ENCODE measurements at places on chromosomes 16 and 17.

- no peak for DNase-seq
These were observed 297.5 kb upstream of the XYLT1 start for GRCh38 chr16:17768257-17768656.

DNA sequence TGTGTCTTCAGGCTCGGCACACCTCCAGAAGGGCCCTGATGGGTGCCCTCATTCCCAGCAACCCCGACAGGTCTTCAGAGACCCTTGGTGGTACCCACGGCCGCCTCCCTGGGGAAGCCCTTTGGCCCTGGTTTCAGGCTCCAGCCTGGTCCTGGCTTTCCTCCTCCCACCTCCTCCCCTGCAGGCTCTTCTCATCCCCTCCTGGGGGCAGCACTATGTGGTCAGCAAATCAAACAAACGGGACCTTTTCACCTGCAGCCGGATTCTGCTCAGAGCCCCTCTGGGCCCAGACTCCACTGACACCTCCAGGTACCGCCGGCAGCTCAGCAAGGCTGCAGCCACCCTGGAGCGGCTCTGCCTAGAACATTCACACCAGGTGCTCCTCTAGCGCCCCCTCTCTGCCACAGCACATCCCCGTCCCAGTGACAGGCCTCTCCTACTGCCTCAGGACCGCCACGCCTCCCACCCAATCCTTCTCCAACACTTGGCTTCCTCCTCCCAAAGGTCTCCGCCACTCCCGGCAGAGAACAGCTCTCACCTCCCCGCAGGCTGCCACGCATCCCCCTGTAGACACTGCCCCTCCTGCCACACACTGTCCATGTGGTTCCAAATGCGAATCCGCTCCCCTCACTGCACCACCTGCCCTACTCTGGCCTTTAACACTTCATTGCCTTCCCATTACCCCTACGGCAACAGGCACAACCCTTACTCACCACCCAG lies 12.0 kb downstream of the CORO7 start:
- DNase-seq, result no peak

- DNase-seq, result no peak
These were observed 8.2 kb upstream of the EIF1 start for GRCh38 chr17:41680426-41681040.

- no peak for DNase-seq
These were observed 326.7 kb downstream of the C16orf95 start for GRCh38 chr16:86990451-86990850.

DNA sequence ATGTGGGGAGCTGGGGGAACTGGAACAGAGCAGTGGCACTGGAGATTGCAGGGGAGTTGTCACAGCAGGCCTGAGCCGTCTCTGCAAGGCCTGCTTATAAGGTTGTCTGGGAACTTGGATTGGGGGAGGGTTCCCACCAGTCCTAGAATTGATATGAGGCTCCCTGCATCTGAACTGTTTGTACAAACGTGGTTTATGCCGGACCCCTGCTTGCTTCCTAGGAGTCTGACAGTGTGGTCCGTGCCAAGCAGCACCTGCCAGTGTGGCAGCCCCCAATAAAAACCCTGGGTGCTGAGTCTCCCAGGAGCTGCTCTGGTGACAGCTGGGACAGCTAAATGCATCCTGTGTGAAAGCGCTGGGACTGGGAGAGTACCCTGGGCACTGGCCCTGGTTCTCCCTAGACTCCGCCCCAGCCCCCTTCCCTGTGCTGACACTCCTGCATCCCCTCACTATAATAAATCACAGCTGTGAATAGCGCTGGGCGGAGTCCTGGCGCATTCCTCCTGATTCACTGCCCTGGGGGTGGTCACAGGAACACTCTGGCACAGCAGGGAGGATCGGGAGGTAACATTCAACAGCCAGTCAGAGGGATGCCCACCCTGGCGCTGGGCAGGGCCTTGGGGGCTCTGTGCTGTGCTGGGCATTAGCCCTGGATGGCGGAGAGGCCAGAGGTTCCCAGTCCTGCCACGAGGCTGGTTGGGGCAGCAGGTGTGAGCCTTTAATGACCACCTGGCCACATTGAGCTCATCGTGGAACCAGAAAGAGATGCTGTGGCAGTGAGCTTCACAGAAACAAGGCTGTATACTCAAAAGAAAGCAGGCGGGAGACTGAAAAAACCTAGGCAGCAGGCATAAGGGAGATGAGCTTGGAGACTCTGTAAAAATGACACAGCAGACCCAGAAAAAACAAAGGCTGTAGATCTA lies 45.6 kb downstream of the RMI2 start:
- DNase-seq, result no peak

DNA sequence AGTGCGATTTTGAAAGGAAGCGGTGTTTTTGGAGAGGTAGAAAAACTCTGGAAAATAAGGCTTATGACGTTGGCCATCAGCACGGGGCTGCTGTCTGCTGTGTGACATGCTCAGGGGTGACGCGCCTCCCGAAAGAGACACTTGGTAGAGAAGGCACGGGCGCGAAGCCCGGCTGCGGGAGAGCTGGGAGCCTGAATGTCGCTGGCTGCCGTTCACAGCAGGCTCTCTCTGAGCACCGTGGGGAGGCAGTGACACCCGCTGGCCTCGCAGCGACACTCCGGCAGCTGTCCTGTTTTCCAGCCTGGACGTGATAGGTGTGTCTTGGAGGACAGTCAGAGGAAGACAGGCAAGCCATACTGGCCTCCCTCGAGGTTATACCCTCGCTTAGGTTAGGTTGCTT lies 759.1 kb upstream of the RBFOX1 start:
- no peak for DNase-seq

- no peak for DNase-seq
These were observed 6.8 kb upstream of the TCAP start for GRCh38 chr17:39658346-39658745.

GRCh38 chr17:3683054-3683511 lies 12.9 kb downstream of the P2RX5 start:
- DNase-seq, result no peak

GRCh38 chr16:84594725-84595038 lies 23.2 kb downstream of the COTL1 start:
- no peak for DNase-seq

- DNase-seq, result no peak
These were observed 3.6 kb downstream of the ZACN start for GRCh38 chr17:76082326-76083251.

DNA sequence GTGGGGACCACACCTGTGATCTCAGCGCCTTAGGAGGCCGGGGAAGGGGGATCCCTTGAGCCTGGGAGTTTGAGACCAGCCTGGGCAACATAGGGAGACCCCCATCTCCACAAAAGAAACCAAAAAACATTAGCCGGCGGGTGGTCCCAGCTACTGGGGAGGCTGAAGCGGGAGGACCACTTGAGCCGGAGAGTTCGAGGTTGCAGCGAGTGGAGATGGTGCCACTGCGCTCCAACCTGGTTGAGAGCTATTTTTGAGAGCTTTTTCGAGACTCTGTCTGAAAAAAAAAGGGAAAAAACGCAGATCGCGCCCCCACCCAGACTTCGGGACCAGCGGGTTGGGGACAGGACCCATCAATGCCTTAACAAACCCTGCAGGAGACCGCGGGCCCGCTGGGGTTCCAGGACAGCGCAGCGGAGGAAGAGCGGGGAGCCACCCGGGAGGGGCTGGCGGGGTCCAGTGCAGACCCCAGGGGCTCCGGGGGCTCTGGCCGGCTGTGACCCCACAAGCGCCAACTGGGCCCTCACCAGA lies 762 bp upstream of the BAIAP3 start:
- no peak for DNase-seq

- DNase-seq, result no peak
These were observed 31.2 kb upstream of the HAPSTR1 start for GRCh38 chr16:9060225-9060624.

DNA sequence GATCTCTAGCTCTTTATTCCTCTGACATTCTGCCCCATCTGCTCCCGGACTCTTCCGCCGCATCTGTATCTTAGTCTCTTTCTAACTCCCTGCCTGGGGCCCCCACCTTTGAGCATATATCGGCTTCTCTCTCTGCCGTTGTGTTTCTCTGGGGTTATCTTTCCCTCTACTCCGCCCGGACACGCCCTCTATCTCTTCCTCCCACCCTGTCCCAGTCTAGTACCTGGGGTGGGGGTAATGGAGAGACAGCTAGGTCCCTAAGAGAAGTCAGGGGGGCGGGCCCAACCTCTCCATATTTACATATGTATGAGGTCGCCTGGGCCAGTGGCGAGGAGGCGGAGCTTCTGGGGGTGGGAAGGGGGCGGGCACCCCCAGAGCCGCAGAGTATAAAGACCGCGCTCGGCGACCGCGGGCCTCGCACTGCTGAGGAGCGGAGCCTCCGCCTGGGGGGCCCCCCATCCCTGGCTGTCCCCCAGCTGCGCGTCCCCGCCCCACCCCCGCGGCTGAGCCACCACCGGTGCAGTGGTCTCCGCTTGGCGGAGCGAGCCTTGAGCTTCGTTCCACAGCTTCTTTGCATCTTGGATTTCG lies at the start of gene ATP1B2:
Gene ATP1B2, plus strand, starts transcription at position 418 of the 588 bp plus-strand sequence. CDS start 593 bp downstream, outside the sequence.
- DNase-seq, result peak; percentile 67

GRCh38 chr17:7283471-7284216 lies 2.1 kb downstream of the SLC2A4 start:
- DNase-seq, result no peak

GRCh38 chr16:4313563-4314531 lies 2.0 kb upstream of the GLIS2 start:
- no peak for DNase-seq

DNA sequence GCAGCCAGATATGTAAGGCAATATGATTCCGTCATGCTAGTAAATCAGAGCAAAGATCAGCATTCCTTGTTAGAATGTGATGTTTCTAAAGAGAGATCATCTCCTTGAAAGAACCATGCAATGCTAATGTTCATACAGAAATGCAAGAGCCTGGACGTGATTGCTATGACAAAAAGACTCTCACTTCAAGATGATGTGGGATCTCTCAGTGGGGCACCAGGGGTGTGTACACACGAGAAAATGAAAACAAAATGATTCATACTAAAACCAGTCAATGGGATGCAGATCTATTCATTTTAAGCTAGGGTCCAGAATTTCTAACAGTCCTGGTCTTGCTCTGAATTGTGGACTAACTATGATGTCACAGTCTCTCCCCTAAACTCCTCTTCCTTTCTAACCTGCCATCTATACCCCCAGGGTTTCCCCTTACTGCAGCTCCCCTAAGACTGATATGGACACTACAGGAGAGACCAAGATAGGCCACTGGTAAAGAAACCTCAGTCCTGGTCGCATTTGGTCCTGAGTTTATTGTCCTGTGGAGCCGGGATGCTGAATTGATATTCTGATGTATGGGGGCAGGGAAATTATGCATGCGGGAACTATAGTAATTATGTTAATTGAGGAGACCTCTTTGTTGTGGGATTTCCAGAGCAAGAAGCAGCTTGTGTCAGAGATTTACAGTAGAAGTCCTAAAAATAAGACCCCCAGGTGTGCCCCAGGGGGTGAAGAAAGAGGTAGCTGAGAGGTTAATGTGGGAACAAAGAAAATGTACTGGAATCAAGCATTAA lies 179.0 kb downstream of the PMP22 start:
- no peak for DNase-seq

DNA sequence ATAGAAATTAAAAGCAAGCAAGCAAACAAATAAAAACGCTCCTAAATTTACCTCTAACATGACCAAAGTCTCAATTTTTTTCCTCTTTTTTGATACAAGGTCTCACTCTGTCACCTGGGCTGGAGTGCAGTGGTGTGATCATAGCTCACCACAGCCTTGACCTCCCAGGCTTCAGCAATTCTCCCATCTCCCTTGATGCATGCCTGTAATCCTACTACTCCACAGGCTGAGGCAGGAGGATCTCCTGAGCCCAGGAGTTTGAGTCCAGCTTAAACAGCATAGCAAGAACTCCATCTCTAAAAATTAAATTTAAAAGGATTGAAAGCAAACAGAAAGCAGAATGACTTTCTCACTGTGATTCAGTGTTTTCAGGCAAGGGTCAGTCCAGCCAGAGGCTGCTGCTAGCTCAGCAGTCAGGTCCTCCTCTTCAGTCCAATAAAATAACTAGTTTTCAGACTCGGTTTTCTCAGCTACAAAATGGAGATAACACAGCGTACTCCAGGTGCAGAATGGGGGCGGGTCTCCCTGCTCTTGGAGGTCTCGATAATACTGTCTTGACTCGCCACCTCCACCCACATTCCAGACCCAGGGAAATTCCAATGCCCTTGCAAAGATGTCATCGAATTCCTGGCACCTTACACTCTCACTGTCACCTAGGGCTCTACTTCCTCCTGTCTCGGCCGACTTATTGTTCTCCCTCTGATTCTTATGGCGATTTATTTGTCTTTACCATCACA lies 20.7 kb upstream of the MRTFB start:
- DNase-seq, result no peak

- DNase-seq, result no peak
These were observed 27.8 kb downstream of the CTRB2 start for GRCh38 chr16:75179208-75179607.
